Colonic mucosa (tissue), 4 donors: ENCODE measurements at places on chromosomes 11 and 22. TPM values are rescaled to one million over a fixed set of nuclear protein-coding genes. Genes with fewer than 3 reads are reported as not detected.

DNA sequence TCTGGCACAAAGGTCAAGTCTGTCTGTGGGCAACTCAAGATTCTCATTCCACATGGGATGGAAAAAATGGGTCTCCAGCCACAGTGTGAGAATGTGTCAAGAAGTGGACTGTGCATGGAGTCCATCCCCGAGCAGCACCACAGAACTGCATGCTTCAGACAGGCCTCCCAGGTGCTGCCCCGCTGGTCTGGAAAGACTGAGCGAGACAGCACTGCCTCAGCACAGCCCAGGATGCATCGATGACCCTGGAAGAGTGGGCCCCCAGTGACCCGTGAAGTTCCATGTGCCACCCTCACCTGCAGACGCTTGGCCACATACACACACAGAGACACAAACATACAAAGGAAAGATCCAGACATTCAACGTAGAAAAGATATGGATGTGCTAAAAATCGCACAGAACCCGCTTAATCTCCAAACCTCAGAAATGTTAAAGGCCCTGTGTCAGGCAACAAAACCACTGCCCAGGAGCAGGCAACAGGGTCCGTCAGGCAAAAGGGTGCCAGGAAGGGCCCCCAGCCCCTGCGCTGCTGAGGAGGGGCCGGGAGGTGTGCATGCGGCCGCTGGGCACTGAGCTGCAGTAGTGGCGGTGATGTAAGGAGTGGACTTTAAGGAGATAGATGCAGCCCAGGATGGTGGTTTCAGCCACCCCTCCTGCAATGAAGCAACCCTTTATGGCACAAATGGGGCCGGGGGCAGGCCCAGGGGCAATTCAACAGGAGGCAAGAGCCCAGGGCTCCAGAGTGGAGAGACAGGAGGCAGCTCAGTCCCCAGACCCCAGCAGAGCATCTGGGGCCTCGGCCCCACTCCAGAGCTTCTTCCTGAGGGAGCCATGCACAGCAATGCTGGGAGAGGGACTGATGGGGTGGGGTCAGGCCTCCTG is 84.7 kb downstream of the DGCR2 start:
- H3K4me3 ChIP-seq = no peak overlapping the region
- no peaks in the 10 kb centered on the region for H3K36me3 ChIP-seq
- no peak overlapping the region for H3K27ac ChIP-seq
- H3K27me3 ChIP-seq = no peaks in the 10 kb centered on the region
- DNase-seq = no peak

DNA sequence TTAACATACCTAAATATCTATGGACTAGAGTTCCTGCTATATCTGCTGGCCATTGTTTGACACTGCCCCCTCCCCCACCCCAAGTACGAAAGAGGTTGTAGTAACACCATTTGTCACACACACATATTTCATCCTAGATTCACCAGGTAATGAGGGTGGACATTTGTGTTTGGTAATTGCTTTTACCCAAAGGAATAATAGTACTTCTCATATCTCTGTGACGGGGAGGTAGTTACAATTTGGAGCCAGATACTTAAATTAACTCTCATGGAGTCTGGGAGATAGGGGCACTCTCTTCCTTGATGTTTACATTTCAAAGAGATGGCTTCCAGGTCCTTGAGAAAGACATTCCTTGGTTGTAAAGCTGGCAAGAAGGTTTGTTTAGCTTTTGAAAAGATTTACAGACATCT is 38.7 kb downstream of the REXO2 start:
- no peak overlapping the region for H3K27ac ChIP-seq
- H3K27me3 ChIP-seq = no peaks in the 10 kb centered on the region
- no peaks in the 10 kb centered on the region for H3K4me1 ChIP-seq

The BLID gene
- total RNA-seq = not detected

- no peak overlapping the region for H3K27ac ChIP-seq
- peak; percentile 46 for DNase-seq
- H3K27me3 ChIP-seq = no peaks in the 10 kb centered on the region
Observed at GRCh38 chr22:27662359-27663301, 138.9 kb downstream of the MN1 start.

DNA sequence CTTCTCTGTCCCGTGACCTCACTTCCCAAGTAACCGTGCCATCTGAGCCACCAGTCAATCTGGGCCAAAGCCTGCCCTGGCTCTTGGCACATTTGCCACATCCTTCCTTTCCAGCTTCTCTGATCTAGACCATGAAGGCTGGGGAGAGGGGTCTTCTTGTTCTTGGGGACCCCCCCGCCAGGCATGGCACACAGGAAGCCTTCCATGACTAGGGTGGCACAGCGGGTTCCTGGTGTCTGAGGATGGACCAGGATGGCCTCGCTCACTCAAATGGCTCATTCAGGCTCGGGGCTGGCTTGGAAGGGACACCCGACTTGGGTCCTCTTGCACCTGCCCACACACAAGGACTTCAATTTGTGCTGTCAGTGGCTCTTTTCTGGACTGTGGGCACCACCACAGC is 121.3 kb downstream of the BCR start:
- no peak for DNase-seq
- H3K27ac ChIP-seq = no peak overlapping the region
- H3K27me3 ChIP-seq = no peaks in the 10 kb centered on the region
- no peak overlapping the region for H3K4me3 ChIP-seq
